ENCODE measurements at places on chromosomes 13 and 19. TPM values are rescaled to one million over a fixed set of nuclear protein-coding genes. Genes with fewer than 3 reads are reported as not detected.

Gene ZNF667
- total RNA-seq = not detected

Gene SH2D3A
- 19.9 TPM for total RNA-seq

Gene SIGLEC9
- 0.06 TPM for total RNA-seq

Gene VWA8
- 7.0 TPM for total RNA-seq

Gene RFPL4A
- 0.48 TPM for total RNA-seq

Gene RHPN2
- total RNA-seq = 49.6 TPM

Gene PCDH17
- not detected for total RNA-seq

Gene GJB6
- 0.02 TPM for total RNA-seq

Gene FFAR2
- total RNA-seq = 0.02 TPM

Gene KIR2DL1
- total RNA-seq = not detected

Gene SGCG
- total RNA-seq = not detected

Gene CYP2F1
- not detected for total RNA-seq

Gene DNAAF3
- total RNA-seq = 4.6 TPM

Gene NTF4
- 0.72 TPM for total RNA-seq

Gene LMTK3
- total RNA-seq = 4.1 TPM

Gene KLK11
- total RNA-seq = not detected

Gene SHC2
- total RNA-seq = 0.93 TPM

Gene ERFL
- 0.28 TPM for total RNA-seq

Gene KBTBD6
- 5.6 TPM for total RNA-seq

Gene KLK15
- total RNA-seq = not detected

Gene ZNF44
- 0.82 TPM for total RNA-seq
